Stimulated activated naive CD4-positive, alpha-beta T cell treated with Interleukin-2 at 50 U/mL for 16 hours (primary cell): ENCODE measurements at places on chromosomes 3 and 15.

DNA sequence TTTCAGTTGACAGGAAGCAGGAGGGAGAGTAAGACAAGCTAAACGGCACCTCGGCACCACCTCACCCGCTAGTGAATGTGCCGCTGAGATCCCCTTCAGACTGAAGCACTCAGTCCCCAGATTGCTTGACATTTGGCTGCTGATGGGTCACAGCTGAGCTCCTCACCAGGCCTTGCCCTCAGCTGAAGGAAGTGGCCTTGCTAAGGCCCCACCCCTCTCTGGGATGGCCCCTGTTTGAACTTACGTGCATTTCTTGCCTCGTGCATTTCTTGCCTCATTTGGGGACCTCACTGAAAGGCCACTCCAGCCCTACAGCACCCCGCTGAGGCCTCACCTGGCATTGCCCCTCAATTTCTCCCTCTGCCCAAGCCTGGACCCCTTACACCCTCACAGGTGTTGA is 39.8 kb downstream of the EOGT start:
- DNase-seq: no peak

GRCh38 chr15:92839696-92840095 is 60.4 kb upstream of the CHD2 start:
- no peak for DNase-seq

DNA sequence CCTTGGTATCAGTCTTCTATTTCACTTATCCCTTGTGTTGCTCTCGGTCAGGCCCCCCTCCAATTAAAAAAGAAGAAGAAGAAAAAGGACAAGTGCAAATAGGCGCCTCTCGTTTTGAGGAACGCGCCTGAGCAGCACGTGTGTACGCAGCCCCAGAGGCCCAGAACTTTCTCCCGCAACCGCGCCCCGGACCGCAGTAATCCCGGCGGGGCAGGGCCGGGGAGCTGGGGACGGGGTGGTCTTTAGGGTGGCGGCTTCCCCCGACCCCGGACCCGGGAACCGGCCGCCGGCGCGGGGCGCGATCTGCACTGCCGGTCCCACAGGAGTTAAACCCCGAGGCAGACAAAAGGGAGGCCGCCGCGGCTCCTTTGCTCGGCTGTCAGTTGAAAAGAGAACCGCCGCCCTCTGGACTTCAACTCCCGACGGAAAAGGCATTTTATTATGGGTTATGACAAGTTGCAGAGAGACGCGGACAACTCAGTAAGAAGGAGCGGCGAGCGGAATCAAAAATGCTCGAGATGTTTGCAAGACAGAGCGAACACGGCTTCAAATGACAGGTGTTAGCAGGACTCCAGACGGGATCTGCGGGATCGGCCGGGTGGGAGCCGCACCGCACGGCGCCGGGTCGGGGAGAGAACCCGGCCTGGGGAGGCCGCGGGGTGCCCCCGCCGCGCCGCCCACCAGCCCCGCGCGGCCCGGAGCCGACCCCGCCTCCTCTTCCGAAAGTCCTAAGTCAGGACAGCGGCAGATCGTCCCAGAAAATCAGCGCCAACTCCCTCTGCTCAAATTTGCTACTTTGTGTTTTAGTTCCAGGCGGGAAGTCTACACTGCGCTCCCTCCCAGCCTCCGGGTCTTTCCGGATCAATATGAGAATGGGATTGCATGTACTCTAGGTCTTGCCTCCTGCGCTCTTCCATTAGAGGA is 79.0 kb downstream of the NR2F2 start:
- no peak for DNase-seq

DNA sequence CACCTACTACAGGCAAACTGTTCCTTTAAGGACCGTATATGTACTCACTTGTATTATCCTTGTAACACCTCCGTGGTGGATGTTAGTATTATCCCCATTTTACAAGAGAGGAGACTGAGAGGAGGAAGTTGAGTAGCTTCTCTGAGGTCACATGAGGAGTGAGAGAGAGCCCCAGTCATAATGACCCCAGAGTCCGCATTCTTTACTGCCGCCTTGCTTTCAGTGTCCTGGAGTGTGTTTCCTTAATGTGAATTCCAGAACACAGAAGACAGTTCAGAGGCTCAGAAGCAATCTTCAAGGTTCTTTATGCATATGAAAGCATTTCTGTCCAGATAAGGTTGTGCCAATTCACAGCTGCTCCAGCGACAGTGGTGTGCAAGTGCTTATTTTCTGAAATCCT is 199.2 kb downstream of the CACNA2D3 start:
- DNase-seq: no peak

GRCh38 chr3:61575893-61576292 is 14.5 kb downstream of the PTPRG start:
- DNase-seq: no peak

DNA sequence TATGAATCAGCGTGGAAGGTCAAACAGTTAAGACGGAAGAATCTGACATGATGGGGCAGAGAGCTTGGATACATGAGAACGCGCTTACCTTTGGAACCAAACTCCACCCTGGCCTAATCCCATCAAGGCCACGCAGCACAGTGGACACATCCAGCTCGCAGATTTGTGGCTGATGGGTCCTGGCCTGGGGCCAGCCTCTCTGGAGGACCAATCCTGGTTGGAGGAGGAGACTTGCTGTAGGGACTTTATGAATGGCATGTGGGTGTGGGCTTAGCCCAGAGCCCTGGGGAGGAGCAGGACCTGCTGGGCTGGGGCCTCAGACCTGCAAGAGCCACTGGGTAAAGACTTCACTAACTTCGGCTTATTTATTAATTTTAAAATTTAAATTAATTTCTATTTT is 73.4 kb upstream of the ANKRD34C start:
- no peak for DNase-seq

GRCh38 chr3:299590-300301 is 103.2 kb downstream of the CHL1 start:
- DNase-seq: no peak

- no peak for DNase-seq
These were observed 24.7 kb upstream of the KIF23 start for GRCh38 chr15:69389426-69389825.

- no peak for DNase-seq
These were observed 26.7 kb upstream of the DPPA4 start for GRCh38 chr3:109364088-109364487.

- no peak for DNase-seq
These were observed 53.5 kb downstream of the TLNRD1 start for GRCh38 chr15:81054236-81054635.

DNA sequence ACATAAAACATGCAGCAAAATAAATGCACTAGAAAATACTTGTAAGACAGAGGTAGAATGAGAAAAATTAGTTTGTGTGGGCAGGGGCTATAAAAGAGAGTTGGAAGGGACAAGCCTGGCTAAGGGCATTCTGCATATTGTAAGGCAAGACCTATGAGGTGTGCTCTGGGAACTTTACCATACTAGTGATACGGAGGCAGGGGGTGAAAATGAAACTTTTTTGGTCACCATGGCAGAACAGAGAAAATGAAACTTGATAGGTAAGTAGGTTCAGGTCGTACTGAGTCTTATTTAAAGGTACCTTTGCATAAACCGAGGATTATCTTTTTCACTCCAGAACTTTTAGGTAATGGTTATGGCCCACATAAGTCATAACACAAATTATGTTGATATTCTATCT is 74.7 kb upstream of the ACKR4 start:
- DNase-seq: no peak

GRCh38 chr3:184601576-184602371 is 40.2 kb downstream of the EPHB3 start:
- DNase-seq: no peak
